ENCODE measurements at places on chromosomes 11 and 22.

DNA sequence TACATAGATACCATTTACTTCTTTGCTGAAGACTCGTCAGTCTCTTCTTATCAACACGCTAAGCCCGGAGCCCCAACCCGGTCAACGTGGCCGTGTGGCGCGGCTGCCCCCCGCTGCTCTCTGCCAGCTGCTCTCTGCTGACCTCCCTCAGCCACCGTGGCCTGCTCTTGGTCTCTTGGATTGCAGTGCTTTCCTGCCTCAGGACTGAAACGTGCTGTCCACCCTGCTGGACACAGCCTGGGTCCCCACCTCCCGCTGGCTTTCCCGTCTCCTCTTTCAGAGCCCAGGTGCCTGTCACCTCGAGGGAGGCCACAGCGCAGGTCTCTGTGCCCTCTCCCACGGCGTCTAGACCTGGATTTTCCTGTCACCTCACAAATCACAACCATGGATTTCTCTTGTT lies 388.1 kb upstream of the B3GAT1 start:
- no peak for DNase-seq

DNA sequence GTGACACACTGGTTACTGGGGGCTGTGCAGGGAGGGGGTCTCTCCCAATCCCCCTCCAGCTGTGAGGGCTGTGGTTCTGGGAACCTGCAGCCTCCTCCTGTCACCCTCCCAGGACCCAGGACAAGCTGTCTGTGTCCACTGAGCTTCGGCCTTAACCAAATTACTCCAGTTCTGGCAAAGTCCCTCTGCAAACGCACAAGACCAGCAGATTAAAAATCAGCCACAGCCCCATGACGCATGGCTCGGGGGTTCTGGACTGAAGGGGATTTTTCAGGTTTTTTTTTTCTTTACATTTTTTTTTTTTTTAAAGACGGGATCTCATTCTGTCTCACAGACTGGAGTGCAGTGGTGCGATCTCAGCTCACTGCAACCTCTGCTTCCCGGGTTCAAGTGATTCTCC lies 32.2 kb upstream of the A4GALT start:
- DNase-seq: no peak

GRCh38 chr11:124812876-124813275 lies 12.7 kb upstream of the MSANTD2 start:
- no peak for DNase-seq

DNA sequence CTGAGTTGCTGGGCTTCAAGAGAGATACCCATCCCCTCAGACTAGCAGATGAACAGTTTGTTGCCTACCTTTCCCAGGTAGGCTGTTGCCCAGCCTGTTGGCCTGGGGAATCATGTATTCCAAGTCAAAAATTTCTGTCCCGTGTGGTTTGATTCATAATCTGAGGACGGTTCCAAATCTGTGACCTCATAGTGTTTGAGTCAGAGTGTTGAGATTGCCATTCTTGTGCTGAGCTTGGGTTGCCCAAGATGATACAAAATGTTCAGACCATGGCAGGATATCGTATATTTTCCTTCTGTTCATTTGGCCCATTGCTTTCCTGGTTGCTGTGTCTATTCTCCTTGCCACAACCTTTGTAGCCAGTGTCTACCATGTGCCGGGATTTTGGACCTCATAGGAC lies 64.3 kb downstream of the CYB5R2 start:
- DNase-seq: no peak

- no peak for DNase-seq
Measured at GRCh38 chr11:116838321-116839084, 1.1 kb upstream of the APOA1 start.

DNA sequence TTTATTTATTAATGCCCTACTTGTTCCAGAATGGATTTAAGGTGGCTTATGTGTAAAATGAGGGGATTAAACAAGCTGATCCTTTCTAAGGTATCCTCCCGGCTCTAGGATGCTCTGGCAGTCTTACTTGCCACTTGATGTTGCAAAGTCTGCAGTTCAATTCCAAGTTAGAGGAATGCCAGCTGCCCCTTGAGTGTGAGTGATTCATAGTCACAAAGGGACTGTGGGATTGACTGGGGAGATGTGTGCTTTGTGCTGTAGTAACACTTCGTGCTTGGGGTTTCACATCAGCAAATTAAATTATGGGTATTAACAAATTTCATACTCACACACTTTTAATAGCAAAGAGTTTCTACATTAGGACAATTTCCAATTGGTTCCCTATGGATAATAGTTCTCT lies 550.8 kb upstream of the CADM1 start:
- no peak for DNase-seq

GRCh38 chr11:132075447-132075846 lies 705.0 kb downstream of the NTM start:
- no peak for DNase-seq

- DNase-seq: no peak
Measured at GRCh38 chr22:30297276-30297990, 8.1 kb upstream of the CASTOR1 start.

GRCh38 chr11:26909991-26910591 lies 83.8 kb upstream of the FIBIN start:
- DNase-seq: no peak

- no peak for DNase-seq
Measured at GRCh38 chr11:99098751-99099150, 78.0 kb downstream of the CNTN5 start.

DNA sequence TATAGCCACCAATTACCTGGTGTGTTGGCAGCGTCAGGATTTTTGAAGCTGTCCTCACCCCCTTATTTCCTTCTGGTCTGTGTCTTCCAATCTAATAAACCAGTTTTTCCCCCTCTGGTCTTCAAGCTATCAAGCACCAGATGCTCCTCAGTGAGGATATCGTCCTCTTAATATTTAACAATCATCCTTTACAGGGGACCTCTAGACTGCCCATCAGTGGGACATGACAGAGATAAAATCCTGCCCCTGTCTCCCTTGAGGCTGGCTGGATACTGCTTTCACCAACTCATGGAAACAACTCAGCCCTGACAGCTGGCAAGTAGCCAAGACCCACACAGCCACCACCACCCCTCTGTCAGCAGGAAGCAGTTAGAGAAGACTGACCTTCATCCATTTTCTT lies 421.0 kb upstream of the API5 start:
- no peak for DNase-seq

GRCh38 chr11:96875712-96876111 lies 485.9 kb downstream of the JRKL start:
- no peak for DNase-seq

DNA sequence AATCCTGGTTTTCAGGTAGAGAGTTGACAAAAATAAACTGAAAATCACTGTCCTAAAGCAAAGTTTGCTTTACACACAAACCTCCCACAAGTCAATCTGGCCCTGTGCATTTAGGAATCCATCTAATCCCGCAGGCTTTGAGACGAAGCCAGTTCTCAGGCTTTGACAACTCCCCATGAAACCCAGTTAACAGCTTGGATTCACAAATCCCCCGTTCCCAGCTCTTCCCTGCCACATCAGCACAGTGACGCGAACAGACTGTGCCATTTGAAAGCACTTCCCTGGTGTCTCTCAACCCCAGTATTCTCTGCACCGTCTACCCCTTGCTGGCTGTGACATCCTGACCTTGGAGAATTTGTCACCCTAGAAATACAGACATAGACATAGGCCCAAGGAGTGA lies 117.8 kb downstream of the OPCML start:
- no peak for DNase-seq

DNA sequence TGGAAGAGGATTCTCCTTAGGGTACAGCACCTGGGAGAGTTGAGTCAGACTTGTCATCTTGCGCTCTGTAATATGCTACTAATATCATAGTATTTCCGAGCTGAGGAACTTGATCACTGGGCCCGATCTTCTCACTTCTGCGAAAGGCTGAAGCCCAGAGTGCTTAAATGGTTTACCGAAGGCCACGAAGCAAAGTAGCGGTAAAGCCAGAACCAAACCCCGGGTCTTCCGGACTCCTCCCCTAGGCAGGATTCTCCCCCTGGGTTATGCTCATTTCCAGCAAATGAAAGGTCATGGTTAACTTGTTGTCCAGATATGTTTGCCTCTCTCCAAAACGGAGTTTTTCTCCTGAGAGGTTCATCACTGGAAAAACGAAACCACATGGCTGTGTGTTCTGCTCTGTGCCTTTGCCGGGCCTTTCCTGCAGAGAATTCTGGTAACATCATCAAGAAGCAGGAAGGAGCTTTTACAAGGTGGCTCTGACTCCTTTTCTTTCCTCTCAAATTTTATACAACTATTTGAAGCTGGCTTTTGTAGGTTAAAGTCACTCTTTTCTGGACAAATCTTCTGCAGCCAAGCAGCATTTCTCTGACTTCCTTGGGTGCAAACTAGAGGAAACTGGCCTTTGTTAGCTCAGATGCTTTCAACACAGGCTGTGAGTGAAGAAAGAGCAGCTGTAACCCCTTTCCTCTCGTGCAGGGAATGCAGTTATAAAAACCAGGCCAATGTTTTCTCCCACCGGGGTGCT lies 35.5 kb downstream of the UBASH3B start:
- peak; percentile 82 for DNase-seq

- no peak for DNase-seq
Measured at GRCh38 chr22:20720692-20721408, 53.1 kb upstream of the SERPIND1 start.

DNA sequence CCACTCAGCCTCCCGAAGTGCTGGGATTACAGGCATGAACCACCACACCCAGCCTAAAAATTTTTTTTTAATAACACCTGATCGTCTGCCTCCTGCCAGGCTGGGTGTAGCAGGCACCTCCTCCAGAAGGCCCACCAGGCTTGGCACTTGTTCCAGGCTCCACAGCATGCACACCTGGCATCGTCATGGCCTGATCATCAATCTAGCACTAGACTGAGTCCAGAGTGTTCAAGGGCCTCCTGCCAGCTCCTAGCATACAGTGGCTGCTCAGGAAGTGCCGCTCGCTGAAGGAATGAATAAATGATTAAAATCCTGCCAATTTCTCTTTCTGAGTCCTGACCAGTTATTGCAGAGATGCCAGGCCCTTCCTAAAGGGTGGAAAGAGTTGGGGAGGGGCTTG lies 3.5 kb upstream of the PDGFB start:
- no peak for DNase-seq

- peak; percentile 65 for DNase-seq
Measured at GRCh38 chr11:35111161-35112055, 27.6 kb upstream of the CD44 start.

GRCh38 chr11:108872781-108873291 lies 208.0 kb downstream of the DDX10 start:
- peak; percentile 44 for DNase-seq

GRCh38 chr11:110491577-110492320 lies 62.0 kb downstream of the FDX1 start:
- DNase-seq: no peak

GRCh38 chr11:61695917-61696316 lies 15.7 kb downstream of the DAGLA start:
- peak; percentile 65 for DNase-seq

DNA sequence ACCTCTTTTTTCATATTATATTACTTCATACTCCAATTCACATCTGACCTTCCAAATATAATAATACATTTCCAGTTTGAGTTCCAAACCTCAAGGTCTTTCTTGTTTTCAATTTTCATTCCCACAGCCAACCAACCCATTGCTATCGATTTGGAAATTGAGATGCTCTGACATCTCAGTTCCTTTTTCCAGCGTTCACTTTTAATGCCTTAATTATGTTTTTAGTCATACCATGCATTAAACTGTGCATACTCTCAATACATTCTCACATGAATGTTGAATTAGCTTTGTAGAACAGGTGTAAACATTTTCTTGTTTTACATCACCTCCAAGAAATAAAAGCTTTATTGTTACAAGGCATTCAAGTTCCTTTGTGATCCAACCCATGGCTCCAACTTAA lies 294.2 kb upstream of the ANO3 start:
- DNase-seq: no peak

GRCh38 chr11:75028724-75029123 lies 40.0 kb downstream of the NEU3 start:
- DNase-seq: no peak

DNA sequence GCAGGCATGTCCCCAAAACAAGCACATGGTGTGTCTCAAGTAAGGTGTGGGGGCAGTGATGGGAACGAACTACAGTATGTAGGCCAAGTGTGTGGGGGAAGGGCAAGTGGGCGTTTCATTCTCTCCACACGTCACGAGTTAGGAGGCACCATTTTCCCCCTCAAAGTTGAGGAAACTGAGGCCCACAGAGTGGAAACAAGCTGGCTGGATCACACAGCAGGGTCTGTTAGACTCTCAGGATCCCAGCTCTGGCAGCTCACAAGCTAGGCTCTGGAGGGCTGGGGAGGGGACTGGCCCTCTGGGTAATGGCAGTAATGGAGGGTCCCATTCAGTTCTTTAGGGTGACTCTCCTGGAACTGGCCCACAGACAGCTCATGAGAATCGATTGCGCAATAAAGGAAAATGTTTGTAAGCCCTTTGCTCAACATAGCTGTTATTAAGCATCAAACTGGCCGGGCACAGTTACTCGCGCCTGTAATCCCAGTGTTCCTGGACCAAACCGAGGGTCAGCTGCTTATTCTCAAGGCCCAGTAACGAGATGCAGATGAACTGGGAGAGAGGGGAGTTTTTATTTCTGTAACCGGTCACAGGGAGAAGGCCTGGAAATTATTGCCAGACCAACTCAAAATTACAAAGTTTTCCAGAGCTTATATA lies 24.1 kb upstream of the TUB start:
- DNase-seq: peak; percentile 82

GRCh38 chr11:113407163-113407562 lies 19.6 kb downstream of the ANKK1 start:
- DNase-seq: no peak

DNA sequence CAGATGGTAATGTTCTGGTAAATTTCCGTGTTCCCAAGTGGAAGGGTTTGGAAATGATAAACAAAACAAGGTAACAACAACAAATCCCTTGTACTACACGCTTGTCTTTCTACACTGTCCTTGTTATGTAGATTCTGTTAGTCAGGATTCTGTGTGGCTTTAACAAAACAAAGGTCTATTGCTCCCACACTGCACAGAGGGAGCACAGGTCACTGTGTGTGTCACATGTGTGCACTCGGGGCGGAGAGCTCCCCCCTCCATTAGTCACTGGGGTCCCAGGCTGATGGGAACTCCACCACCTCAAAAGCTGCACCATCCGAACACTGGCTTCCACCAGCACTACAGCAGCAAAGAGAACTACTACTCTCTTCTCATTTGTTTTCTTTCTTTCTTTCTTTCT lies 227.9 kb downstream of the NTM start:
- no peak for DNase-seq

DNA sequence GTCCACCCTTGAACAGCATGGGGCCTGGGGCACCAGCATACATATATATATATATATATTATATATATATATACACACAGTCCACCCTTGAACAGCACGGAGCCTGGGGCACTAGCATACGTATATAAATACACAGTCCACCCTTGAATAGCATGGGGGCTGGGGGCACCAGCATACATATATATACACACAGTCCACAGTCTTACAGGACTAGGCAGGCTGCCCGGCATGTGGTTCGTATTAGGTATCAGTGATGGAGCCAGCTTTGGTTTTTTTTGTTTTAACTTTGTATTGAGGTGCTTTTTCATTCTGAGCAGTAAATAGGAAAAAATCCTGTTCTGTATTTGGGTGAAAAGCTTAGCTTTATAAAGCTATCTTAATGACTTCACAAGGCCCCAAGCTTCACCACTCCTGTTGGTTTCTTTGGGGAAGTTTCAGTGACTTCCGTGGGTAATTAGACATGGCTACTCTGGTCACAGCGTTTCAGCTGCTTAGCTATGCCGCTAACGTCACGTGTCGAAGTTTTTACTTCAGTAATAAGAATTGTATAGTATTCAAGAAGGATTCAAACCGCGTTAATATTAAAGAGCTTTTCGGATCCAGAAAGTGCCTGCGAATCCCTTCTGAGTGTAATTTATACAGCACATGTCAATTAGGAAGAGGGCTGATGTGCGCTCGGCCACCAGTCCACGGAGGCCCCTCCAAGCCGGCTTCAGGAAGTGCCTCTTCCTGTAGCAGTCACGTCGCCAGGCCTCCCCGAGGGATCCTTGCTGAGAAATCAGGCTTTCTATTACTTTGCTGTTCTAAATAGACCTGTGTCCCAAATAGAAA lies 179.7 kb downstream of the TBC1D22A start:
- DNase-seq: no peak
